ENCODE measurements at places on chromosomes 3 and 15.
A peak's percentile ranks its signal among the peaks of the same experiment; 100 is the strongest.

DNA sequence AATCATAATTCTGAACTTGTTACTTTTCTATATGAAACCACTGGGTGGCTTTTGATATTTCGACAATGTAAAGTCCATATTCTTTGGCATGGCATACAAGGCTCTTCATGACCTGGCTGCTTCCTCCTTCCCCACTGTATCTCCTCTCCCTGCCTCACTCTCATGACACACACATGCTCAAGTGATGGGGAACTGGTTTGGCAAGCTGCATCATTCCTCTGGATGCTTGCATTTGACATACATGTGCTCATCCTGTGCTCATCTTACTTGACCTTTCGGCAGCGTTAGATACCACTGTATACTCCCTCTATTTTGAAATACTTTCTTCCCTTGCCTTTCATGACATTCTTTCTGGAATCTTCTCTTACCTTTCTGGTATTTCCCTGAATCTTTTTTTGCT lies 51.8 kb upstream of the ZDHHC23 start:
- DNase-seq, result no peak

DNA sequence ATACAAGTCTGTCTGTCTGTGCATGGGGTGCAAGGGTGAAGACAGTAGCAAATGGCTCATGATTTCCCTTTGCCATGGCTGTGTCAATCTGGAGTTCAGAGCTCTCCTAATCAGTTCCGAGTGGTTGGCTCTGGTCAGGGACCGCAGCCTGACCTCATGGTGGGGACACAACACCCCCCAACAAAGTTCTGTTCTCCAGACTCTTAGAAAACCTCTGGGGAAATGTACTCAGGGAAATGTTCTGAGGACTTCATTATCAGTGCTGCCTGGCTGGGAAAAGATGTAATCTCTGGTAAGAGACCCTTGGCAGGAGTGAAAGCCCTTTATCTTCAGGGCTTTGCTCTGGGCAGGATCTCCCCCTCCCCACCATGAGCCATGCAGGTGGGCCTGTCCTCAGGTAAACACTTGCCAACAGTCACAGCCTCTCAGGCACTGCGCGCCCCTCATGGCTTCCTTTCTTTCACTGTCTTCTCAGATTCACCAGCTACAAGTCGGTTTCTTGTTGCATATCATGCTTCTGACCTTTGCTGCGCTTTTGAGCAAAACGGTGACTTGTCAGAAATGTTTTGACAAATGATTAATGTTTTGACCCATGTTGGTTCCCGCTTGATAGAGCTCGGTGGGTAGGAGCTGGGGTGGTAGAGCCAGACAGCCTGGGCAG lies 95.5 kb downstream of the ST6GAL1 start:
- no peak for DNase-seq

- no peak for DNase-seq
These were observed 5.9 kb downstream of the ZSCAN2 start for GRCh38 chr15:84606653-84607120.

- DNase-seq, result no peak
These were observed 91.5 kb downstream of the RPL22L1 start for GRCh38 chr3:170778240-170779217.

DNA sequence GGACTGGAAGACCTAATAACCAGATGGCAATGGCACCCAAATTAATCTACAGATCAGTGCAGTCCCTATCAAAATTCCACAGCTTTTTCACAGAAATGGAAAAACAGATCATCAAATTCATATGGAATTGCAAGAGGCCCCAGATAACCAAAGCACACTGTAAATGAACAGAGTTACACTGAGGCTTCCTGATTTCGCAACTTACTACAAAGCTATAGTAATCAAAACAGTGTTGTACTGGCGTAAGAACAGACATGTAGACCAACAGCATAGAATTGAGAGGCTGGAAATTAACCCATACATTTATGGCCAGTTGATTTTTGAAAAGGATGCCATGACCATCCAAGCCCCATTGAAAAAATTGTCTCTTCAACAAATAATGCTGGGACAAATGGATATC lies 16.2 kb downstream of the XPC start:
- no peak for DNase-seq

GRCh38 chr3:187504435-187504834 lies 136.2 kb downstream of the RTP4 start:
- no peak for DNase-seq

- DNase-seq, result no peak
These were observed 58.7 kb downstream of the GOLIM4 start for GRCh38 chr3:168037020-168037419.

- DNase-seq, result peak; percentile 60
These were observed 7.0 kb downstream of the ADIPOQ start for GRCh38 chr3:186849374-186849975.

GRCh38 chr3:188513662-188514328 lies 359.8 kb downstream of the LPP start:
- no peak for DNase-seq

All from fibroblast of the aortic adventitia (primary cell).